GM10248 (cell line): ENCODE measurements at places on chromosomes 11 and 22.

DNA sequence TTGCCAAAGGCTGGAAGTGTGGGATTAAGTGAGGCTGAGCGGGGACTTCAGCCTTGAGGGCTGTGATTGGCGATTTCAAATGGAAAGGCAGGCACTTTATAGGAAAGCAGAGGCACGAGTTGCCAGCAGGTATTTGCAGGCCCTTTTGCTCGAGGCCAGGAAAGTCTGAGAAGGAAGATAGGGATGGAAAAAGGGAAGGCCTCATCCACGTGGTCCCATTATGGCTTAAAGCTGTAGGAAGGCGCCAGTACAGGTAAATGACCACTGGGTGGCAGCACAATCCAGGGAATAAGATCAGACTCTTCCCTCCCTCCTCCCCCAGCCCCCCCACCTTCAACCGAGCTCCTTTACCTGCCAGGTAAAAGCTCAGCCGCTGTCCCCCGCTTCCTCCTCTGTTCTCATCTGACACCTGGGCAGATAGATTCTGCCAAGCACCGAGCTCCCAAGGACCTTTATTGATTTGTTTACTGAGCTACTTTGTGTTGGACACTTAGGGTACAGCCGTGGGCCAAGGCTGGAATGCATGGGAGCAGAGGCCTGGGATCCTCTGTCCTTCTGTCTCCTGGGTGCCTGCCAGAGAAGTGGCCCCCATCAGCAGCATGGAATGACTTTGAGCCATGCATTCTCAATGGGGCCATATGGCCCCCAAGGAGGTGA is 7.5 kb downstream of the P2RX3 start:
- DNase-seq = peak; percentile 80

GRCh38 chr11:47157805-47158204 is 18.9 kb downstream of the ARFGAP2 start:
- no peak for DNase-seq

- no peak for DNase-seq
These were observed 11.2 kb downstream of the MLC1 start for GRCh38 chr22:50074056-50074455.

- DNase-seq = no peak
These were observed 31.6 kb downstream of the NTM start for GRCh38 chr11:131402040-131402439.

DNA sequence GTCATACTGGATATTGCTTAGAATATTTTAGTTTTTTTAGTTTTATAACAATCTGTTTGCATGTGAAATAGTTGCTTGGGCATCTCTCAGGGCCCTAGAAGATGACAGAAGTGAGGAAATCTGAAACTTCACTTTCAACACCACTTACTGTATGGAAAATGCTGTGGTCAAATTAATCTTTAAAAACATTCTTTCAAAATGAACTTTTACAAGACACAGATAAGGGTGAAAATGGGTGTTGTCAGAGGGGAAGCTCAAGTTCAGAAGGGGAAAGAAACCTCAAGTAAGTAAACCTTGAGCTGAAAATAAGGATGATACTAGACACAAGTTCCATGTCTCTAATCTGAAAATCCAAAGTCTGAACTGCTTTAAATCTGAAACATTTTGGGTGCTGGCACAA is 1840.1 kb upstream of the RAG2 start:
- DNase-seq = no peak

DNA sequence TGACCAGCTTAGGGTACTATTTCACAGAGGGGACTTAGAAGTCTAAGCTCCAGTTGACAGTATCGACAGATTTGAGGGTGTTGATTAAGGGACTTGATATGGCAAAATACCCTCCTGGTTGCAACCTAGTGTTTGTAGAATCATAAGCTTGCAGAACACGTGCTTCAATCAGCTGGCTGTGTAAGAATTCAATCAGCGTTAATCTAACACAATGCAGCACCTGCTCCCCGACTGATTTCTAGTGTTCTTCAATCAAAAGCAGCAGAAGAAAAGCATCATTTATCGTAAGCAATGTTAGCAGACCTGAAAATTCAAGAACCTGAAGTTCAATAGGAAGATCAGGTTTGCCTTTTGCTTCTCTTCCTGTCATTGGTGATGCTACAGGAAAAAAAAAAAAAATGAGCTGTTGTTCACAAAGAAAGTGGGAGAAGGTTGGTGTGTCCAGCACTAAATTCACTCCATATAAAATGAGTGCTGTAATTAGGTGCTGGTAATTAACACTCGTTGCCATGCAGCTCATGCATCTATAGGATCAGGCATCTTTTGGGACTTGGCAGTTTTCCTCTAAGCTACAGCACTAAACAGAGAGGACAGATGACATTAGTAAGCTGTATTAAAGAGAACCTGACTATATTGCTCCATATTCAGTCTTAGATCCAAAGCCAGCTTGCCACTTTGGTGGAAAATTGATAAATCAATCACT is 840.3 kb downstream of the OPCML start:
- no peak for DNase-seq

- no peak for DNase-seq
These were observed 13.5 kb downstream of the PHRF1 start for GRCh38 chr11:589798-590197.

- no peak for DNase-seq
These were observed 19.2 kb upstream of the SLC5A12 start for GRCh38 chr11:26741036-26741435.

- DNase-seq = no peak
These were observed 20.2 kb upstream of the TP53AIP1 start for GRCh38 chr11:128962896-128963295.

DNA sequence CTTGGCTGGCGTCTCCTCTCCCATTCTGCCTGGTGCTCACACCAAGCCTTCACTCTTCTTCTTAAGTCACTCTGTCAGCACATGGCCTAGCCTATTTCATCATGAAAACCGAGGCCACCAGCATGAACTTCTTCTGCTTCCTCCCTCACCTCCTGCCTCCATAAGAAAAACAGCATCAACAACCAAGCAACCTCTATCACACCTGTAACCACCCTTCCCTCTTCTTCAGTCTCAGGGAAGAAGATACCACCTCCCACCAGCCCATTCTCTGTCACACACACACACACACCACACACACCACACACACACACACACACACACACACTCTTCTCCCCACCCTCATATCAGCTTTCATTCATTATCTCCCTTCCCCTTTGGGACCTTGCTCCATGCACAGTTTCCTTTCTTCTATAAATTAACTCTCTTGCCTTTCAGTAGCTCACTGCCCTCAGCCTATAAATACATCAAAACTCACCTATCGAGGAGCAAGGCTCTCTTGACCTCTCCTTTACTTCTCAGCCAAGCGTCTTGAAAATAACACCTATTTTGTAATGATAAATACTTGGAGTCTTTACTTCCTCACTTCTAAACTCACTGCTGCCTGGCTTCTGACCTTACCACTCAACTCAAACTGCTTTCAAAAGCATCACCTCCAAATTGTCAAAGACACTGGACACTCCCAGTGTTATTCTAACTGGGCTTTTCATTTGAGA is 36.6 kb downstream of the SC5D start:
- no peak for DNase-seq

- no peak for DNase-seq
These were observed 621.5 kb upstream of the B3GAT1 start for GRCh38 chr11:135033540-135033939.

- no peak for DNase-seq
These were observed 9.4 kb downstream of the MUC5B start for GRCh38 chr11:1232021-1232882.

- DNase-seq = no peak
These were observed 6.8 kb downstream of the C11orf21 start for GRCh38 chr11:2294926-2295290.

GRCh38 chr11:86896441-86896841 is 58.8 kb downstream of the FZD4 start:
- DNase-seq = no peak

DNA sequence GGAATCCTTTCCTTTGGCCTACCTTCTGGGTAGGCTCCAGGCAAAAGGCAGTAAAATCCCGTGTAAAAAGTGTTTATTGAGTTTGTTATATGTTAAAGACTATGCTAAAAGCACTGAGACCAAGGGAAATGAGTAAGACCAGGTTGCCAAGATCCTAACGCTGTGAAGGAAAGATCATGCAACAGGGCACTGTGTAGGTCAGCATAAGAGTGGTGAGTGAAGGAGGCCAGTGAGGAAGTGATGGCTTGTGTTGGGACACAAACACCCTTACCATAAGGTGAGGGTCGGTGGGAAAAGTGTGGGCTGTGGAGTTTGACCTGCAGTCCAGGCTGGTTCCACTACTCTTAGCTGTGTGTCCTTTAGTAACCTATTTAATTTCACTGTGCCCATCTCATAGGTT is 202.1 kb downstream of the DBX1 start:
- DNase-seq = no peak

- no peak for DNase-seq
These were observed 162.4 kb downstream of the SPON1 start for GRCh38 chr11:14124886-14125285.

GRCh38 chr11:69671734-69672465 is 3.3 kb downstream of the LTO1 start:
- no peak for DNase-seq

GRCh38 chr11:26948881-26949280 is 45.0 kb upstream of the FIBIN start:
- DNase-seq = no peak

DNA sequence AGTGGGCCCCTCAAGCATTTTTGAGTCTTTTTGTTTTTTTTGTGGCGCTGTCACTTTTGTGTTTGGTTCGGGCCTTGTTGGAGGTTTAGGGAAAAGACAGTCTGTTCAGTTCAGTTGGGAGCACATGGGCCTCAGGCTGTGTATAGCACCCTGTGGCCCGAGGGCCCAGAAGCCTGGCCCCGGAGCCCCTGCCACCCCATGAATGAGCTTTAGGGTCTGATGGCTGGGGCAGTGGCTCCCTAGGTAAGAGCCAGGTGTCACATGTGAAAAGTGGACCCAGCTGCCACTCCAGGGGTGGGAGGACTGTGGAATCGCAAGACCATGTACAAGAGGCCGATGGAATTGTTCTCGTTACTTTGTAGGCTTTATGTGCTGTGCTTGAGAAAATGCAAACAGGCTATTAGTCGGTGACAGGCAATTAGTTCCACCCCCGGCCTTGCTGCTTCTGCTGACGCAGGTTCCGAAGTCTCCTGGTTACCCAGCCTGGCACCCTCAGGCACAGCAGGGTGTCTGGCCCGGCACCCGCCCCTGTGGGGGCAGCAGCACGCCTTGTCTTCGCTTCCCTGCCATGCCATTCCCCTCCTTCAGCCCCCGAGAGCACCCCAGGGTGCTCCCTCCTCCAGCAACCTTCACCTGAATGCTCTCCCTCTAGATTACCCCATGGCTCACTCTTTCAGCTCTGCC is 38.2 kb upstream of the PARVG start:
- no peak for DNase-seq

GRCh38 chr22:17814084-17814483 is 39.8 kb upstream of the BID start:
- DNase-seq = no peak

- DNase-seq = no peak
These were observed 77.7 kb downstream of the STIM1 start for GRCh38 chr11:3933165-3933628.

DNA sequence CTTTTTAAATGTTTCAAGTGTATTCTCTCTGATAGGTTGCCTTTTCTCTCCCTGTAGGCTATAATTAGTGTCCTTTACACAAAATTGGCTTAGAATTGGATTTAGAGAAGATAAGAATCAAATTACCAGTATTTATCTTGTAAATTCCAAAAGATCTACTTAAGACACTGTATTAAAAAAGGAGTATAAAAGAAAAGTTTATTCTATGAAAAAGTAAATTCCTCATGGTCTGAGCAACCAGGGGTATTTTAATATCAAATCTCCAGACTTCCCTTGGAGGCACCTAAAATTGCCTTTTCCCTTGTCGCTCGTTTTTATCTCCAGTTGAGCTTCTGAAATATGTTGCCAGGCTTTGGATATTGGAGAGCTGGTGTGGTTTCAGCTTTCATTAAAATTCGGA is 36.4 kb downstream of the ZBTB16 start:
- DNase-seq = no peak

- DNase-seq = no peak
These were observed 24.2 kb upstream of the OR6X1 start for GRCh38 chr11:123778511-123778910.

GRCh38 chr22:30949934-30950660 is 18.5 kb downstream of the MORC2 start:
- DNase-seq = no peak

- DNase-seq = no peak
These were observed 1.5 kb upstream of the AGBL2 start for GRCh38 chr11:47716692-47717091.

GRCh38 chr11:110027627-110028371 is 65.4 kb upstream of the ZC3H12C start:
- DNase-seq = no peak

DNA sequence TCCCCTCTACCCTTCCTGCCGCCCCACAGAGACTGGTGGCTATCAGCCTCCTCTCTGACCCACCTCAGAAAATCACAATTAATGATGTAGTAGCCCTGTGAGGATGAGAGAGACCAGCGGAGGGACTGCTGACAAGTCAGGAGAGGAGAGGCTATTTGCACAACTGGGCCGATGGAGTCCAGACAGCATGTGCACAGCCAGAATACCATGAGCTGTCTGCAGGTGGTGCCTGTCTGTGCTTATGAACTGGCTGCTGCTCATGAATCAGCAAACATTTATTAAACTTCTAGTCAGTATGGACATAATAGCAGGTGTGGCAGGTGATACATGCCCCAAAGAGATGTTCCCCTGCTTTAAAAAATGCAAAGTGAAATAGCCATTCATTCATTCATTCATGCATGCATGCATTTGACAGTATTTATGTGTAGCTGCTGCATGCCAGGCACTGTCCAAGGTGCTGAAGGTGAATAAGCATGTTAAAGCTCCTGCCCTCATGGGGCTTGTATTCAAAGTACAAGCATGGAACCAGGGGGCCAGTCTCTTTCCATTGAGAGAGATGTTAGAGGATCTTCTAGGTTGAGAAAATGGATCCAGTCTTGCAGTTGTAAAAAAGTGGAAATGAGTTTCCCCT is 141.3 kb downstream of the GRIK4 start:
- no peak for DNase-seq

GRCh38 chr22:37425800-37426705 is 1.2 kb downstream of the ELFN2 start:
- DNase-seq = no peak

DNA sequence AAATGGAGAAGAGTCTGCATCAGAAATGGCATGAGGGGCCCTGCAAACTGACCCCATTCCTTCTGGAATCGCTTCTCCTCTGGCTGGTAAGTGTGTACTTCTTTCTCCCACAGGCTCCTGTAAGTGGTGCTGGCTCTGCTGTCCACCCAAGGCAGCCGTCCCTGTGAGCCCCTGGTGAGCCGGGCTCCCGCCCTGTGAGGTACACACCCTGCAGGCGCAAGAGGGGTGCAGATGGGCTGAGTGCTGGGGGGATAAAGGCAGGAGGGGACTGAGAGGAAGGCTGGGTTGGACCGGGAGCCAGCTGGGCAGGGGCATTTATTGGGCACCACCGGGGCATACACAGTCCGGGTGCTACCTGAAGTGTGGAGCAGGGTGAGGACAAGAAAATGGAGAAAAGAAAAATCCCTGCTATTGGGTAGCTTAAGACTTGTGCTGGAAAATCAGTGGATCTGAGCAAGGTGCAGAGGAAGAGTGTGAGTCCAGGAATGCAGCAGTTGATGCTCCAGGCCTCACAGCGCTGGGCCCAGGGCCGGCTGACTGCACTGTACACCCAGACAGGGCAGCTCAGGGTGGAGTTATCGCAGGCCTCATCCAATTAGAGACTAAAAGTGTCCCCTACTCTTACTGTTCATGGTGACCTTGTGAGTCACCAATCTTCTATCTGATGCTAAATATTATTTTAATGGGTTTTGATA is 455.1 kb upstream of the B3GAT1 start:
- DNase-seq = no peak
